ENCODE measurements at places on chromosomes 12 and 14.

DNA sequence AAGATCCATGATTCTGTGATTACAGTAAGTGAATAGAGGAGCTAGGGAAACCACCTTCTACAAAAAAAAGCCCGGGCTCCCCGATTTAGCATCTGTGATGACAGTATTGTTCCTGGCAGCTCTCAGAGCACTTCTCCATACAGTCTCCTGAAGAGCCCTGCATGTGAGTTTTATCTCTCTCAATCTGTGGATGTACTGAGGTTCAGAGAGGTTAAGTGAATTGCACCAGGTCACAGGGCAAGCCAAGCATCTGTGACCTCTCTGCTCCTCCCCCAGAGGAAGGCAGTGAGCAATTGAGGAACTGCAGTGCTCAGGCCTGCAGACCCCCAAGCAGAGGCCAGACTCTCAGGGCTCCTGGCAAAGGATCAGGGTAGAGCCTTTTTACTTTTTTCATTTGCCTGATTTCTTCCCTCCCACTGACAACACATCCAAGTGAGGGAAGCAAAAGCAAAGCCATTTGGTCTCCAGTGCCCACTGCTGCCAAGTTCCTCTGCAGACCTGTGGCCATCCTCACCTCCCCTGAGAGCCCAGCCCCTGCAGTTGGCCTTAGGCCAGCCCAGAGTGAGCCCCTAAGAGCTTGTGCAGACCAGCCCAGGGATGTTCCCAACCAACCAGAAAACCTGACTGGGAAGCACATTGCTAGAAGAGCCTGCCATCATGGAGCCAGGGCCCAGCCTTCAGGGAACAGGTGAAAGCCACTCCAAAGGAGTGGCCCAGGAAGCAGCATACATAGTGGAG is 47.6 kb upstream of the PNMA1 start:
- DNase-seq, result no peak

GRCh38 chr12:93333828-93334227 is 43.9 kb upstream of the NUDT4 start:
- no peak for DNase-seq

DNA sequence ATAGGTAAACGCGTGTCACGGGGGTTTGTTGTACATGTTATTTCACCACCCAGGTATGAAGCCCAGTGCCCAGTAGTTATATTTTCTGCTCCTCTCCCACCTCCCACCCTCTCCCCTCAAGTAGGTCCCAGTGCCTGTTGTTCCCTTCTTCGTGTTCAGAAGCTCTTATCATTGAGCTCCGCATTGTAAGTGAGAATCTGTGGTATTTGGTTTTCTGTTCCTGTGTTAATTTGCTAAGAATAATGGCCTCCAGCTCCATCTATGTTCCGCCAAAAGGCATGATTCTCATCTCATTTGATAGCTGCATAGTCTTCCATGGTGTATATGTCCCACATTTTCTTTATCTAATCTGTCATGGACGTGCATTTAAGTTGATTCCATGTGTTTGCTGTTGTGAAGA is 6.9 kb upstream of the GPRC5D start:
- no peak for DNase-seq

DNA sequence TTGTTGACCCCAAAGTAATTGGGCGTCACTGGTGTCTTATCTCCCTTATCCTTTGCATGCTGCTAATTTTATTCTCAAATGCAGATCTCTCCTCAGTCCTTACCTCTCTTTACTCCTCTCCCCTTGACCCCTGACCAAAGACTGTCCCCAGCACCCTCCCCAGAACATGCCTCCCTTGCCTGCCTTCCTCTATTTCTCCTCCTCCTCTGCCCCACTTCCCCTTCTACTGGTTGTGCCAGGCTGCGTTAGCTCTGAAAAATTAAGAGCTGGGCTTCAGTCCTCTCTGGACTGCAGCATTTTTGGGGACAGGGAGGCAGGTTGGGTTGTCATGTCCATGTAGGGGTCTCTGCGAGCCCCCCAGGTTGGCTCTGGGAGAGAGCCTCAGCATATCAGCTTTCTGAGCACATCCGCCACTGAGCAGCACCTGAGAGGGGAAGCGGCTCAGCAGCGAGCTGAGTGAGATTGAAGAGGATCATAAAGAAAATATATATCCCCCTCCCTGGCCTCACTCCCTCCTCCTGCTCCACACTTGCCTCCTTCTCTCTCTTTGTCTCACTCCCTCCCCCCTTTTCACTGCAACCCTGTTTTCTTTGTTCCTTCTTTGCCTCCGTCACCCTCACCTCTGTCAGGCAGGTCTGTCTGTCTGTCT is 6.4 kb upstream of the CISTR start:
- no peak for DNase-seq

DNA sequence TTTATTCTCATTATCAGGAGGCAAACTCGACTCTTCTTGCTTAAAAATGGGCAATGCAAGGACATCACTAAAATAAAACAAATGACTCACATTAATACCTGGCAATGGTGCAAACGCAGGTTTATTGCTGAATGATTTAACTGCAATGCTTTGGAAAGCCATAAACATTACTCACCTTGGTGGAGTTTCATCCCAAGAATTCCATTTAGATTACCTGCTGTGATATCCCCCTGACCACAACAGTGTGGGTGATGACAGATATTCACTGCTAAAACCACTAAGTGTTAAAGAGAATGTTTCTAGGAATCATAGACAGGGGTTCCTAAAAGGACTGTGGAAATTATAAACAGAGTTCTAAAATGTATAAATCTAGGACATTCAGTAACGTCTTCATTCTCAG is 35.3 kb upstream of the CSRNP2 start:
- DNase-seq, result no peak

GRCh38 chr12:43835656-43836474 is at the start of gene TMEM117:
TMEM117 (plus strand) TSS chr12:43836081.
- DNase-seq, result peak; percentile 77

GRCh38 chr12:85963326-85963725 is 89.2 kb downstream of the NTS start:
- DNase-seq, result no peak

- no peak for DNase-seq
These were observed 7.5 kb downstream of the RIMBP2 start for GRCh38 chr12:130708648-130709047.

DNA sequence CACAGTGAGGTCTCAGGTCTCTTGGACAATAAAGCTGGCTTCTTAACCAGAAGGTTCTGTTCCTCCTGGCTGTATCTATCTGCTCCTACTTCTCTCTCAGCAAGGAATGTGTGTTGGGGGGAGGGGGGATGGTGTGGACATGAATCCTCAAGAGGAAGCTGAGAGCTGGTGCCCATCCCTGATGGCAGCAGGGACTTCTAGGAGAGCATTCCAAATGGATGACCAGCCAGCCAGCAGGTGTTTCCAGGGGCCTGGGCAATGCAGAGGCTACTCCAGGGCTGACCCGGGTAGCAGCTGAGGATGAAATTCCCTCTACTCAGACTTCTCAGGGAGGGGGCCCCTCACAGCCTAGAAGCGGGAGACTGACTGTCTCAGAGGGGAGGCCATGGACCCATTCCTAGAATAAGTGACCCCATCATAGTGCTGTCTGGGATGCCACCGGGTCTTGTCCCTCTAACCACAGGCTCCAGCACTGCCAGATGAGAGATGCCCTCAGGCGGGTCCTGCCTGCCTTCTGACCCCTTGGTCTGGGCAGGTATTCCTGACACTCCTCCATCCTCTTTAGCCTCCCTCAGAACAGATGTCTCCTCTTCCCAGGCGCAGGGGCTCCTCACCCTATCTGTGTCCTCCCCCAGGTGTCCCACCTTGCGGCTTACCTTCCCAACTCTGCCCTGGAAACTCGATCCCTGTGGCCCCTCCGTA is 1.2 kb downstream of the RAB15 start:
- no peak for DNase-seq

DNA sequence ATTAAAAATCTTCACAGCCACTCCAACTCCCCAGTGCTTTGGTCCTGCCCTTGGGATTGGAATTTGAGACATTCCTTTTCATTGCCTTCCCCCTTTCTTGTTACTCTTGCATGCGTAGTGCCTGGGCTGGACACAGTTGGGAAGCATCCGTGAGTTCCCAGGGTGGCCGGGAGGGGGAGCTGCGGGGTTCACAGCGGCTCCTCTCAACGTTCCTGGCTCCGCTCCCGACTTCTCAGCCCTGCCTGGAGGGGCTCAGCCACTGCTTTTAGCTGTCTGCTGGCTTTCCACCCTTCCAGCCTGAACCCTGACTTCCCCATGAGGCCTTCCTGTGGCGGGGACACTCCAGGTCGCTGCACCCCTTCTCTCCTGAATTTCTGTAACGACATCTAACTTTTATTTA is 3.2 kb downstream of the TEX52 start:
- peak; percentile 75 for DNase-seq

DNA sequence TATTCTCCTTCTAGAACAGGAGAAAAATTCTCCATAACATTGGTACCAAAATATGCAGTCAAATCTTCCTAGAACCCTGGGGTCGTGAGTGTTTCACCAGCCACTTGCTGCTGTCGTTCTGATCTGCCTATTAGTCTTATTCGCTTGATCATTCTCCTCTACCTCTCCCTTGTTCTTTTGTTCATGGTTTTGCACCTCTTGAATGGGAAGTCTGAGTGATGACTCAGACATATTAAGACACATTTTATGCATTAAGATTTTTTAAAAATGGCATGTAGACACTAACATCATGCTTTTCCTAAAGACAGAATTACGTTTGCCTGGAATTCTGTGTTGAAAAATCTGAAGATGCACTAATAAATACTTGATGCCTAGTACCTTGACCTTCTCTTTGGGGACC is 159.2 kb upstream of the LRIG3 start:
- no peak for DNase-seq

DNA sequence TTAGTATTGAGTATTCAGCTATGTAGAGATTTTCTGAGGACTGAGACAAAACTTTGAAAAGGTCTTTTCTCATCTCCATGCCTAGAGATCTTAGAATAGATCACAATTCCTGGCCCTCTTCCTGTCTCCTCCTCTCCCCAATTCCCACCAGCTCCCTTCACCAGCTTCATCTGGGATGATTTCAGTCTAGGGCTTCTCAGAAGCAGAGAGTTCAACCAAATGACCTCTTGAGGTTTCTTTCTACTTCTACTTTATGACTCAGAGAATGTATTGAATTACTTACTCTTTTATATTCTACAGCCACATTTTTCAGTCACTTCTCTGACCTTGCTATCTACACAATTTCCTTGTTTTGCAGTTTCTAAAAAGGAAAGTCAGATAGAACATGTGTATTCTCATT is 19.4 kb upstream of the SNX6 start:
- no peak for DNase-seq

- DNase-seq, result no peak
These were observed at the start of gene CLEC2A for GRCh38 chr12:9932270-9932669. CLEC2A (minus strand) TSS chr12:9932370; CDS start chr12:9932329, 41 bp downstream.

- DNase-seq, result no peak
These were observed 40.9 kb downstream of the CCDC85C start for GRCh38 chr14:99562856-99563748.

- DNase-seq, result no peak
These were observed 14.8 kb downstream of the EMP1 start for GRCh38 chr12:13211191-13211858.

DNA sequence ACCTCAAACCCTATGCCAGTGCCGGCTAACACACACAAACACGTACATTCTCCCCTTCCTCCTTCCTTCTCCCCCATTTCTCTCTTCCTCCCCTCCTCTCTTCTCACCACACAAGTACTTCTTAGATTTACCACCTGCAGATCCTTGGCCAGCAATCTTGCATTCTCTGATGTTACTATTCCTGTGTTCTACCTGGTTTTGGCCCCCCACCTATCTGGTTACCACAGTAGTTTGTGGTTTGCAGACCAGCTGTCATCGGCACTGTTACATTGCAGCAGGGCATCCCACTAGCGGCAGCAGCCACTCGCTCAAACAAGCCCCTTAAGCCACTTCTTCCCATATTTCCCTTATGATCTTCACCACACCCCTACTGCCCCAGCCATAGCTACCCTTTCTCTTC is 3.9 kb downstream of the ABHD4 start:
- DNase-seq, result no peak

DNA sequence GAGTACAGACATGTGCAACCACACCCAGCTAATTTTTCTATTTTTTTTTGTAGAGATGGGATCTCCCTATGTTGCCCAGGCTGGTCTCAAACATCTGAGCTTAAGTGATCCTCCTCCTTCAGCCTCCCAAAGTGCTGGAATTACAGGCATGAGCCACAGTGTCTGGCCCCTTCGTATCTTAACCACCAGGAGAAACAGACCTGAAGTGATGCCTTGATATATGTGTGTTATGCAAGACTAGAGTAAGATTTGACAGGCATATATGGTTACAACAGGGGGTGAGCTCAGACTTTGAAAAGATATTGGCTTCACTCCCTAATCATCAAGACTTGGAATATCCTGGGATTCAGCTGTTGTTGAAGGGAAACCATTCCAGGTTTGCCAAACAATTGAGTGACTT is 10.7 kb upstream of the GALNT6 start:
- no peak for DNase-seq

DNA sequence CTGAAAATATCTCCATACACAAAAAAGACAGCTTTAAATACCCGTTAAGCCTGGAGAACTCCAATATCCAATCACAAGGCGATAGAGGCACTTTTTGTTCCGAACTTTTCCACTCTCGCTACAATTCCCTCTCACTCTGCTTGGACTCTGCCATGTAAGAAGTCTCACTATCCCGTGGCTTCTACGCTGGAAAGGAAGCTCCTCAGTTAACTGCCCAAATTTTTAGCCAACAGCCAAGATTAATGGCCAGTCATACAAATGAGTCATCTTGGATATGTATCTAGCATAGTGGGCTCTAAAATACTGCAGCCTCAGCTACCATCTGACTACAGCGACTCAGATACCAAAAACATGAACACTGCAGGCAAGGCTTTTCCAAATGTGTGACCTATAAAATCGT is 45.5 kb upstream of the RERGL start:
- DNase-seq, result no peak

GRCh38 chr14:77175843-77176242 is 5.8 kb upstream of the TMEM63C start:
- DNase-seq, result no peak

GRCh38 chr12:15757553-15758255 is 31.5 kb downstream of the EPS8 start:
- DNase-seq, result no peak

DNA sequence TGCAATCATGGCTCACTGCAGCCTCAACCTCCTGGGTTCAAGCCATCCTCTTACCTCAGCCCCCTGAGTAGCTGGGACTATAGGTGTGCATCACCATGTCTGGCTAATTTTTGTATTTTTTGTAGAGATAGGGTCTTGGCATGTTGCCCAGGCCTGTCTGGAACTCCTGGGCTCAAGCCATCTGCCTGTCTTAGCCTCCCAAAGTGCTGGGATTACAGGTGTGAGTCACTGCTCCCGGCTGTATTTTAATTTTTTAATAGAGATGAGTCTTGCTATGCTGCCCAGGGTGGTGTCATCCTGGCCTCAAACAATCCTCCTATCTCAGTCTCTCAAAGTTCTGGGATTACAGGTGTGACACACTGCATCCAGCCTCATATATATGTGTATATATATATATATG is 31.7 kb upstream of the GPRC5A start:
- DNase-seq, result no peak

GRCh38 chr14:74221741-74222140 is 17.5 kb upstream of the VSX2 start:
- no peak for DNase-seq

- no peak for DNase-seq
These were observed 37.8 kb upstream of the NAA30 start for GRCh38 chr14:57352396-57353170.

- DNase-seq, result no peak
These were observed 139.0 kb downstream of the TMEM121 start for GRCh38 chr14:105665247-105665950.
